Activated CD4-positive, alpha-beta T cell treated with anti-CD3 and anti-CD28 coated beads, Interleukin-10, Interleukin-2, amounts not matched to agents 100 ng/mL and 50 ng/mL, durations not matched to agents 16 hours and 8 hours (primary cell): ENCODE measurements at places on chromosomes 4 and X.

DNA sequence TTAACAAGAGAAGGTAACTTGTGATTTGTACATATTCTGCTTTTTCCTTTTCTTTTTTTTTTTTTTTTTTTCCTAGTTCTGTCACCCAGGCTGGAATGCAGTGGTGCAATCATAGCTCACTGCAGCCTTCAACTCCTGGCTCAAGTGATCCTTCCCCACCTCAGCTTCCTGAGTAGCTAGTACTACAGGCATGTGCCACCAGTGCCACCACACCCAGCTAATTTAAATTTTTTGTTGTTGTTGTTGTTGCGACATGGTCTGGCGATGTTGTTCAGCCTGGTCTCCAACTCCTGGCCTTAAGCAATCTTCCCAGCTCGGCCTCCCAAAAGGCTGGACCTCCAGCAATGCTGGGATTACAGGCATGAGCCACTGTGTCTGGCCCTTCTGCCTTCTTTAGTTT lies 1.5 kb upstream of the TACR3 start:
- no peak for DNase-seq

- DNase-seq, result no peak
Measured at GRCh38 chr4:116849620-116850019, 235.8 kb downstream of the TRAM1L1 start.

DNA sequence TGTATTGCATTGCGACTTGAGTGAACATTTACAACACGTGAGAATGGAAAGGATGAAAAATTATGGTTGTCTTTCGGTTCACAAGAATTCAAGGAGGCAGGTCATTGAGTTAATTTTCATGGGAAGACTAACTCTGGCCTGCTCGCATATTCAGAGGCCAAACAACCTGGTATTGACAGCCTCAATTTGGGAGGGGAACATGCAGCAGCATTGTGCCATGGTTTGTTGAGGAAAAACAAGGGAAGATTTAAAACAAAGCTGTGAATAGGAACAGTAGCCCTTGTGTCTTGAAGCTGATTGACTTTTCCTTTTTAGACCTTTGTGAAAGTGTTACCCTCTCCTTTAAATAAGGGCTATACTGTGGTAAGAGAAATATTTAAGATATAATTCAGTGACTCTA lies 31.9 kb downstream of the FAT4 start:
- DNase-seq, result no peak

GRCh38 chr4:127463883-127464282 lies 168.9 kb upstream of the INTU start:
- no peak for DNase-seq

- DNase-seq, result peak; percentile 56
Measured at GRCh38 chr4:7852568-7853185, 87.0 kb downstream of the AFAP1 start.

DNA sequence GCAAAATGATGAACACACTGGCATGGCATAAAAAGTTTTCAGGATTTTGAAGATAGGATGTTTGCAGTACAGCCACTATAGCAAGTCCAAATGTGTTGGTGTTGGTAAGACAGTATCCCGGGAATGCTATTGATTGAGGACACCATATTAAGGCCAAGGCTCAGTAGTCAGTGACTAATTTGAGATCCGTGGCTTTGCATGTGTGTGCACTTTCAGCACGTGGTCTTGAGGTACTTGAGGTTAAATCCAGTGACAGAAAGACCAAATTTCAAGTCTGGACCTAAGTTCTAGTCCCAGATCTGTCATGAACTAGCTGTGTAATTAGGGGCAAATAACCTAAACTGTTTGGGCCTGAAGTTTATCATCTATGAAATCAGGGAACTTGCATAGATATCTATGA lies 76.5 kb upstream of the ETNPPL start:
- no peak for DNase-seq

DNA sequence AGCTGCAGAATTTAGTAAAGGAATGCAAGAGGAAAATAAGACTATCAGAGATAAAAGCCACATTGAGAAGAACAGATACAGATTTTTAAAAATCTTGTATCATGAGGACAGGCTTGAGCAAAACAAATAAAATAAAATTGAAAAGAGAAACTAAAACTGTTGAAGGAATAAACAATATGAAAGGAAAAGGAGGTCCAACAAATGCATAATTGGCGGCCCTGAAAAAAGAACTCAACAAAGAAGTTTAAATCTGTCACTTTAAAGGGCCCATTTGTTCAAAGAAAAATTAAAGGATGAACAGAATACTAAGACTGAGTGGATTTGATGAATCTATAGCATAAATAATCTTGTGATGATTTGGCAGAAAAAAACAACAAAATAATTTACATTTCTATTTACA lies 36.5 kb downstream of the TMPRSS11B start:
- DNase-seq, result no peak

DNA sequence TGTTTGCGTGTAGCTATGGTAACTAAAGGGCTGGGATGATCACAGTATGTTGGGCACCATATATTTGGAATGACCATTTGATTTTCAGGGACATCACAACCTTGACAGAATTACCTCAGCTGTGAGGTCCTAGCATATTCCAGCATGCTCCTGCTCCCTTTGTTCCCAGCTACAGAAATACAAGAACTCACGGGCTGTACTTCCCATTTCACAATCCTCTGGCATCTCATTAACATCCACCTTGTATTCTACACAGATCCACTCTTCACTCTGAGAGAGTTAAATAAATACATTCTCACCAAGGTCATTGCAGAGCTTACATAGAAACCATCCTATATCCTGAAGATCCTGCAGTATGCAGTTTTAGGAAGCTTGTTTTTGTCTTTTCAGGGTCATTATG lies 169.7 kb downstream of the FRMPD4 start:
- DNase-seq, result no peak

- DNase-seq, result no peak
Measured at GRCh38 chr4:10612476-10612875, 72.1 kb downstream of the CLNK start.

- no peak for DNase-seq
Measured at GRCh38 chrX:10611441-10612090, 8.8 kb downstream of the MID1 start.

- DNase-seq, result no peak
Measured at GRCh38 chr4:78796526-78796925, 20.4 kb downstream of the BMP2K start.

DNA sequence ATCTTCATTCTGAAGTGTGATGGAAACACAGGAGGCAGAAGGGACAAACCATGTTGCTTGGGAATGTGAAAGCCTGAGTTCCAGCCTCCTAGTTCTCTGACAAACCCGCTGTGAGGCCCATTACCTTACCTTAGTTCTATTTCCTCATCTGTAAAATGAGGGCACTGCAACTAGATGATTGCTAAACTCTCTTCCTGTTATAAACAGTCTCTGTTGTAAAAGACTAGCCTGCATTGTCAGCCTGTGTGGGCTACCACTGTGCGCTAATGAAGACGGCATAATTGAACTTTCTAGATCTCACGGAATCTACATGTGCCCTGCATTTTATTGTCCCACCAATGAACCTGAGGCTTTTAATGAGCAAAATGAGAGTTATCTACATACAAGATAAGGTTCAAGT lies 147.2 kb downstream of the AFF2 start:
- DNase-seq, result no peak

DNA sequence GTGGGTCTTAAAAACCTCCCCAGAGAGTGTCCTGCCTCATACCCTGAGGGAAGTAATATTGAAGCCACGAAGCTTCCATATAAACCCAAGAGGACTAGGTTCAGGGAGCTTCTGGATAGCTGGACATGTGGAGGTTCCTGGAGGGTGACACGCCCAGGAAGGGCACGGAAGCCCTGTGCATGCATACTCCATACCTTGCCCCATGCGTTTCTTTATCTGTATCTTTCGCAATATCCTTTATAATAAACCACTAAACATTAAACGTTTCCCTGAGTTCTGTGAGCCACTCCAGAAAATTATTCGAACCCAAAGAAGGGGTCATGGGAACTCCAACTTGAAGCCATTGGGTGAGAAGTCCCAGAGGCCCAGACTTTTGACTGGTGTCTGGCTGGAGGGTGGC lies 45.7 kb upstream of the HPF1 start:
- no peak for DNase-seq

DNA sequence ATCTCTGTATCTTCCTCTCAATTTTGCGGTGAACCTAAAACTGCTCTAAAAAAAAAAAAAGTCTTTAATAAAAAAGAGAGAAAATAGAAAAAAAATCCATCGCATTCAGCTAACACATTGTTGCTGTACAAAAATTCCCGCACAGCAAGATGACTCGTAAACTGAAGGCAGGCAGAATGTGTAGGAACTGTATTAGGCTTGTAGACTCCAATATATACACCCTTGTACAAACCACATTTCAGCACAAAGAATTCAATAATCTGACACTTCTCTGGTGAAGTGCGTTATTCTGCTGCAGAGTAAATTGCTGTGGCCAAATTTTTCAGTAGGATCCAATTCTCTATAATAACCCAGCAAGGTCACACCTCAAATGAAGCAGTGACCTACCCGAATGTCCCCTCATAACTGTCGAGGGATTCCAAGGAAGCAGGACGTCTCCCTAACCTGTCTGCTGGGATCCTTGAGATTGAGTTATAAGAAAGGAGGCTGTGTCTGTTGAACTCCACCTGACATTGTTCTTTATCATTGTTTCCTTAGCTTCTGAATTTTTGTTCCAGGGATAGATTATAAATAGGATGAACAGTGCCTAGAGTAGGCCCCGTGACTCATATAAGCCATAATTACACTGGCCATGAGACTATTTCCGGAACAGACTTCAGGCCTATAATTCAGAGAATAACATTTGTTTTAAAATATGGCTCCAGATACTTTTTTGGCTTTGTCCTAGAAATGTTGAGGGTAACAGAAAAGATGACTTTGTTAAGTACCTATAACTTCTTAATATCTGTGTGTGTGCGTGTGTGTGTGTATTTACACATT lies 348.3 kb downstream of the PCDH7 start:
- DNase-seq, result no peak

DNA sequence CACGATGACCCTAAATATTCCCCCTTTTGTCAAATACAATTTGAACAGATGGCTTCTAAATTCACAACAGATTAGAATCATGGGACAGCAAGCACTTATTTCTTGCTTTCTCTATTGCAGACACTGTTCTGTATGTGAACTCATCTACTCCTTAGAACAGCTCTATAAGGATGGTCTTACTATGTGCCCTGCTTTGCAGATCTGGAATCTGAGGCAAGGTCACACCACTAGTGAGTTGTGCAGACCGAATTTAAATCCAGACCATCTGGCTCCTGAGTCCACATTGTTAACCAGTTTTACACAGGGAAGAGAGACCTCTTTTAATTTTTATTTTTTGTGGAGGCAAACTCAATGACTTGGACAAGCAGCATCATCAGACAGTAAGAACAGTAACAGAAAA lies 50.2 kb downstream of the GPRIN3 start:
- no peak for DNase-seq

DNA sequence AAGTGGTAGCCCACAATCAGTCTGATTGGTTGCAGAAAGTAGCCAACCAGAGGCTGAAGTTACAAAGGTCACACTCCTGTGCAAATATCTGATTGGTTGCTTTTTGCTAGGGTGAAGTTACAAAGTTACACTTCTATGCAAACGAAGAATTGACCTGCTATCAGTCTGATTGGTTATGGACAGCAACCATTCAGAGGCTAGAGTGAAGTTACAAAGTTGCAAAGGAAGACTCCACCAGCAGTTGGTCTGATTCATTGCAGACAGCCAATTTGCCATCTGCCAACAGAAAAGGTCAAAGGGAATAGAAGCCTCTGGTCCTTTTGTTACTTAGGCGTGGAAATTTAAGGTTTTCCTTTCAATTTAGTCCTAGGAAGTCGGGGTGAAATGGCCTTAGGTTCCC lies 377.7 kb downstream of the PRDM5 start:
- DNase-seq, result no peak

- no peak for DNase-seq
Measured at GRCh38 chrX:119778829-119779228, 12.6 kb downstream of the RPL39 start.

DNA sequence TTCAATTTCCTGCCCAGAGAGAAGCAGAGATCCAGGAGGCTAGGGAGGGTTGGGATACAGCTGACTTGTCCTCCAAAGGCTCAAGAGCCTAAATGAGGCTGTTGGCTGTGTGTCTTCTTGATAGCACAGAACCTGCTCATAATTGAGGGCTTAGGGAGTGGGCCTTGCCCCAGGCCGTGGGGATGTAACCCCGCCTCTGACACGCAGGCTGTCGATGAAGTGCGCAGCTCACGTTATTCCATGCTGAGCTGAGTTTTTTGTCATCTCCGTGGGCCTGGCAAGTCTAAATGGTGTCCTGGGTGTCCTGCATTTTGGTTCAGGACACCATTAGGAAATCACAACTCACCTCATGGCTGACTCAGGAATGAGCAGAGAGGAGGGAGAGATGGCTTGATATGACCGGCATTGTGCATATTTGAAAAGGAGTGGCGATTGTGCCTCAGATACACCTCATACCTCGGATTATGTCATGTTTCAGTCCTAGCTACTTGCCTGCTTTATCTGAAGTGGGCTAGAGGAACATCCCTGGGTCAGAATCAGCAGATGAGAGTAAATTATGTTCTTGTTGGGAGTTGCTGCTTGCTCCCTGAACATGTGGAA lies 43.7 kb downstream of the FHDC1 start:
- no peak for DNase-seq

DNA sequence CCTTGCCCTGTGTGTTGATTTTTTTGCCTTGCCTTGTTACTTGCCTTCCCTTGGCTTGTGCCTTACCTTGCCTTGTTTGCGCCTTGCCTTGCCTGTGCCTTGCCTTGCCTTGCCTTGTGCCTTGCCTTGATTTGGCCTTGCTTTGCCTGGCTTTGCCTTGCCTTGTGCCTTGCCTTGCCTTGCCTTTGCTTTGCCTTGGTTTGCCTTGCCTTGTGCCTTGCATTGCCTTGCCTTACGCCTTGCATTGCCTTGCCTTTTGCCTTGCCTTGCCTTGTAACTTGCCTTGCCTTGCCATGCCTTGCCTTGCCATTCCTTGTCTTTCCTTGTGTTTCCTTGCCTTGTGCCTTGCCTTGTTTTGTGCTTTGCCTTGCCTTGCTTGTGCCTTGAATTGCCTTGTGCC lies 94.6 kb downstream of the TAB3 start:
- no peak for DNase-seq

- DNase-seq, result peak; percentile 17
Measured at GRCh38 chrX:19555236-19555635, 39.9 kb upstream of the MAP3K15 start.
